ENCODE measurements at places on chromosomes 4 and X.

- DNase-seq, result no peak
These were observed 83.4 kb upstream of the COX18 start for GRCh38 chr4:73152893-73153292.

GRCh38 chr4:7876201-7876875, 63.3 kb downstream of the AFAP1 start:
- peak; percentile 70 for DNase-seq

DNA sequence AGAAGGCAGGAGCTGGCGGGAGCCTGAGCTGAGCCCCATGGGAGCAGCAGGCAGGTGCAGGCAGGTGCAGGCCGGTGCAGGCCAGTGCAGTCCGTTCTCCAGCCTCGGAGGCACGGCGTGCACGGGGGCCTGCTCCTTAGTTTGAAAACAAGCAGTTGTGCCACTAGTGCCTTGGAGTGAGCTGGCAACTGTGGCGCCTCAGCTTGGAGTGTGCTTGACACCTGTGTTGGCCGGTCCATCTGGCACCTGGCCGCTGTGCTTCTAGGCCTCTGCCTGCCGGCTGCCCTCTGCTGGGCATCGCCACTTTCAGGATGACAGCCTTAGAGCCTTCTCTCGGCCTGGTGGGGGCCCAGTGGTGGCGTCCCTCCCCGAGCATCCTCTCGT, 47.9 kb downstream of the RGS12 start:
- DNase-seq, result no peak

DNA sequence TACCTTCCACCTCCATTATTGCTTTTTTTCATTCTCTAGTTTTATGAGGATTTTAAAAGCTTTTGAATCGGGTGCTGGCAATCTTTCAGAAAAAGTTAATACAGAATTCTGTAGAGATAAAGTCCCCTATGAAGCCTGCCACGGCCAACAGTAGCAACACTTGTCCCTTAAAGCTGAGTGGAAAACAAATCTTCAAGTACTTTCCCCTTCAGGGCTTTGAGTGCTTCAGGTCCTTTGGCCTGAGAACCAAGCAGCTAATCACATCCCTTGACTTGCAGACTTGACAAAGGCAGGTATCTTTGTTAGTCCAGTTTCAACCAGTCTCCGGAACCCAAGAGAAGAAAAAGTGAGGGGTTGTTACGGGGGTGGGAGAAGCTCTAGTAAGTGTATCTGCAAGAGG, 144.4 kb downstream of the ATG4A start:
- no peak for DNase-seq

DNA sequence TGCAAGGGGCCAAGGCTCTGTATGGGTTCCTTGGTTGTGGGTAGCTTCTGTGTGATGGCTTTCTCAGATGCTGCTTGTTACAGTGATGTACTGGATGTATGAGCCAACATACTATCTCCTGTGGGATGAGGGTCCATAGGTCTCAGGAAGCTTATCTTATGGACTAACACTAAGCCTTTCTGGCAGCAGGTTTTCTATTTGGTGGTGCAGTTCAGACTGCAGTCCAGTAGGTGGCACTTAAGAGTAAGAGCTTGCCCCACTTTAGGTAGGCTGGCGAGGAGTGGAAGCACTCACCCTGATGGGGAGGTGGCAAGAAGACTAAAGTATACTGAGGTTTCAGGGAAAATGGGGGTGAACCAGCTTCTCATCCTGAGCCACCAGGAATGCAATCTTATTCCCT, 306.7 kb upstream of the MAOA start:
- peak; percentile 6 for DNase-seq

DNA sequence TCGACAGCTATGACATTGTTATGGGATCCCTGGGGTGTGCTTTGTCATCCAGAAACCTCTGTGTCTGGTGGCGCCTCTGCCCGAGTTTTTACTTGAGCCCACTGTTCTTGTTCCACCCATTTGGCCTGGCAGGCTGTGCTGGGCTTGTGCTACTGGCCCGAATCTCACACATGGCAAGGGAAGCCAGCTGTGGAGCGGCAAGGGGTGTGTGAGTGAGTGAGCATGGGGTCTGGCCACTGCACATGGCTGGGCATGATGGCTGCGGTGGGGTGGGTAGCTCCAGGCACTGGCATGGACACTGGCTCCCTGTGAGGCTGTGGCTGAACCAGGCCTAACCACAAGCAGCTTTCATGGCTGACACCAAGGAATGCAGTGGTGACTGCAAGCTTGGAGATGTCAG, 89.2 kb downstream of the DACH2 start:
- DNase-seq, result no peak

- no peak for DNase-seq
These were observed 67.1 kb downstream of the ATXN3L start for GRCh38 chrX:13252726-13253125.

DNA sequence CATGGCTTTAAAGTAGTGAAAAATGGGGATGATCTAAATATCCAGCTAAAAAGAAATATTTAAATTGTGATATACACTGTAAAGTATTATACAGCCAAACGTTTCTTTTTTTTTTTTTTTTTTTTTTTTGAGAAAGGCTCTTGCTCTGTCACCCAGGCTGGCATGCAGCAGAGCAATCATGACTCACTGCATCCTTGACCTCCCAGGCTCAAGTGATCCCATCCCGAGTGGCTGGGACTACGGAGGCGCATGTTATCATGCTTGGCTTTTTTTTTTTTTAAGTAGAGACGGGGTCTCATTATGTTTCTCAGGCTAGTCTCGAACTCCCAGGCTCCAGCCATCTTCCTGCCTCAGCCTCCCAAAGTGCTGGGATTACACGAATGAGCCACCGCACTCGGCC, 17.1 kb downstream of the SMIM14 start:
- DNase-seq, result peak; percentile 94

- DNase-seq, result no peak
These were observed 137.8 kb upstream of the FRG1 start for GRCh38 chr4:189802884-189803283.

- DNase-seq, result no peak
These were observed 89.7 kb upstream of the TFDP3 start for GRCh38 chrX:133307637-133308498.

- DNase-seq, result no peak
These were observed 231.5 kb upstream of the DIAPH2 start for GRCh38 chrX:96453139-96453538.

GRCh38 chr4:113445286-113445685, 316.3 kb downstream of the CAMK2D start:
- peak; percentile 52 for DNase-seq

DNA sequence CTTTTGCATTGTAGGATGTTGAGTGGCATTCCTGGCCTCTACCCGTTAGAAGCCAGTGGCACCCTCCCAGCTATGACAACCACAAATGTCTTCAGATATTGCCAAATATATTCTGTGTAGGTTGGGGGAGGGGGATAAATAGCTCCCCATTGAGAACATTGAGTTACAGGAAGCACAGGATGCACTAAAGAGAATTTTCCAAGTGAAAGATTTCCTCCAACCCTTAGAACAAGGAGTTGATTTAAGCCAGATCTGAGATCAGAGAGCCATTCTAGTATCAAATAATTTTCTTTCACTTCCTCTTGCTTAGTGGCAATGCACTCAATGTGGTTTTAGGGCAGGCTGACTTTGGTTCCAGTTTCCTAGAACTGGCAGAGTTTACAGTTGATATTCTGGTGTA, 436.6 kb downstream of the C4orf33 start:
- DNase-seq, result no peak

All from Daoy (cell line).